A375 (cell line): ENCODE measurements at places on chromosomes 16 and 17. TPM values are rescaled to one million over a fixed set of nuclear protein-coding genes. Genes with fewer than 3 reads are reported as not detected.

The HCRT gene
- total RNA-seq: not detected in 2 replicates

The STH gene
- total RNA-seq: not detected in 2 replicates

The NUPR1 gene
- total RNA-seq: 15.4 and 20.1 TPM in 2 replicates

The MPO gene
- total RNA-seq: not detected in 2 replicates

The TMEM92 gene
- total RNA-seq: 0.19 and 0.21 TPM in 2 replicates

The AARSD1 gene
- 47.4 and 55.4 TPM in 2 replicates for total RNA-seq

The C17orf113 gene
- total RNA-seq: 2.9 and 3.2 TPM in 2 replicates

The MGAT5B gene
- total RNA-seq: 9.9 and 15.8 TPM in 2 replicates

The PIK3R5 gene
- total RNA-seq: not detected in 2 replicates

The RDM1 gene
- 3.1 and 4.3 TPM in 2 replicates for total RNA-seq

The LGALS9B gene
- not detected in 2 replicates for total RNA-seq
